ENCODE measurements at places on chromosomes 2 and 18.

GRCh38 chr2:168135121-168135520, 112.3 kb downstream of the STK39 start:
- no peak for DNase-seq

DNA sequence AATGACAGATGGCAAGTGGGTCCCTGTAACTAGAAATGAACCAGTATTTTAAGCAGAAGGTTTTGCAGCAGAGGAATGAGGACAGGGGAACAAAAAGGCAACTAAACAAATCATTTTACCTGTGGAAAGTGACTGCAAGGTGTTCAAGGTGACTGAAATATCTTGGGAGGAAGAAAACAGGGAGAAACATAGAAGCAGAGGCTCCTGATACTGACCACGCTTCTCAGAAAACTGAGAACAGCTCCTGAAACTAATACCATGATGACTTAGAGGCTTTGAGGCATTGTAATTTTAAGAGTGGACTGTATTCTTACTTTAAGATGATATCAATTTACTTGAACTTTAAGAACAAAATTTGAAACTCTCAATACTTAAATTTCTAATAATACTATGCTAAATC, at the start of gene DYTN:
TSS of gene DYTN (minus strand) at position 101 of the 400 bp plus-strand sequence. CDS start 117 bp downstream, outside the sequence.
- no peak for DNase-seq

DNA sequence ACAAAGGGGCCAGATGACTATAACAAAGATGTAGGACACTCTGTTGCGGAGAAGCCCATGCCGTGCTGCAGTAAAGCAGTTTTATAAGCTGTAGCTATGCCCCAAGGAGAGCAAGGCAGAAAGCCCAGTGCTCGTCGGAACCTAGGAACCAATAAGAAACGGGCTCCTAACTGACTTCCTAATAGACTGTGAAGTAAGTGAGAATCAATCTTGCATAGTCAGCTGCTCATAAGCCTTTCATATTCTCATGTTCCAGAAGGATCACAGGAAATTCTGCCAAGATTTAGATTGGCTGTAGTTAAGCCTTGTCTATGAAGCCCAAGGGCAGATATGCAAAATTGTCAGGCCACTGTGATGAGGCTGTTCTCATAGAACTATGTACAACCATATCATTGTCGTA, 98.4 kb downstream of the RTTN start:
- no peak for DNase-seq

GRCh38 chr2:84991404-84992160, 20.6 kb downstream of the KCMF1 start:
- DNase-seq: peak; percentile 76

DNA sequence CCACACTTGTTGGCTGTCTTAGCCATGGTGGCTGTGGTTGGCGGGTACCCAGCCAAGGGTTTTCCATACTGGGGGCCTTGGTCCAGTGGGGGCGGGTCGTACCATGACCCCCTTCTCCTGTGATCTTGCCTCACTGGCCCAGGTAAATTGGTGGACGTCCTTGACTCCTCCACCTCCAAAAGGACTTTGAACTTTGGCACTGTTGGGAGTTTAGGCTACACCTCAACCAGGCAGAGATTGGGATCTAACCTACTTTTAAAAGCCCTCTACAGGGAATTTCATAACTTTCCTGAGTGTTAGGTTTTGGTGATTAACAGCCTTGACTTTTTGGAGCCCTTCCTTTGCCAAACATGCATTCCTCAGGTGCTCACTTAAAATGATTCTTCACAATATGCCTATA, 106.7 kb downstream of the NEDD4L start:
- DNase-seq: no peak

DNA sequence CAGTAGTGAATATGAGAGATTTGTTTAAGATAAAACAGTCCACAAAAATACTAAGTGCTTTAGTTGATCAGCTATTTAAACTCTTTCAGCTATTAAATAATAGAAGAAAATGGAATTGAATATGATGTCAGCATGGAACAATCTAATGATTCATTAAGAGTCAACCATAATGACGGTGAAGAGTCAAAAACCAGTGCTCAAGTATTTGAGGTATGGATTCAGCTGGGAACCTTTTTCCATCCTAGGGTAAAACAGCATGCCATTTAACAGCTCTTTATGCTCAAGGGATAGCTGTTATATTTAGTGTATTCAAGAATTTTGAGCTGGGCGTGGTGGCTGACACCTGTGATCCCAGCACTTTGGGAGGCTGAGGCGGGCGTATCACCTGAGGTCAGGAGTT, 29.7 kb downstream of the CARF start:
- no peak for DNase-seq

GRCh38 chr2:215358312-215358845, 46.5 kb downstream of the ATIC start:
- DNase-seq: no peak

- DNase-seq: no peak
Measured at GRCh38 chr18:9534844-9535243, 59.5 kb downstream of the RALBP1 start.

GRCh38 chr18:69455125-69455524, 54.4 kb downstream of the DOK6 start:
- no peak for DNase-seq

DNA sequence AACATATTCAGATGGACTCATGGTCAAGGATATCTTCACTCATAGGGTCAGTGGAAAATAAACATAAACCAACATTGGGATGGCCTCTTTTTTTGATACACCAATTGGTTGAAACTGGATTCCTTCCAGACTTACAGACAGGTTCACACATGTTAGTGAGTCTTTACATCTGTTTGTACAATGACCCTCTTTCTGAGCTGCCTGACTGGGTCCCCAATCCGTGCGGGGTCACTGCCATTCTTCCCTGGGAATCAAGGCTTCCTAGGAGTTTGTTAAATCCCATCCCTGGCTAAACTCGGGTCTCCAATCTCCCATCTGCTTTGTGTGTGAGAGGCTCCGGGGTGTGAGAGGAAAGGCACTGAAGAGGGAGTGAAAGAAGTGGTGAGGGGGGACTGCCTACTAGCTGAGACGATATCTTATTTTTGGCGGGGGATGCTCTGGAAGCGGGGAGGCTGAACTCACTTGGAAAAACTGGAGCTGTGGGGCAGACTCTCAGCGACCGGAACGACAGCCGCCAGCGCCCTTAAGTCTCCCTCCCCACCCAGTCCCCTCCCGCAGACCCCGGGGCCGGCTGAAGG, 487 bp downstream of the STARD6 start:
- no peak for DNase-seq

- no peak for DNase-seq
Measured at GRCh38 chr18:55861266-55861665, 273.3 kb upstream of the TCF4 start.

DNA sequence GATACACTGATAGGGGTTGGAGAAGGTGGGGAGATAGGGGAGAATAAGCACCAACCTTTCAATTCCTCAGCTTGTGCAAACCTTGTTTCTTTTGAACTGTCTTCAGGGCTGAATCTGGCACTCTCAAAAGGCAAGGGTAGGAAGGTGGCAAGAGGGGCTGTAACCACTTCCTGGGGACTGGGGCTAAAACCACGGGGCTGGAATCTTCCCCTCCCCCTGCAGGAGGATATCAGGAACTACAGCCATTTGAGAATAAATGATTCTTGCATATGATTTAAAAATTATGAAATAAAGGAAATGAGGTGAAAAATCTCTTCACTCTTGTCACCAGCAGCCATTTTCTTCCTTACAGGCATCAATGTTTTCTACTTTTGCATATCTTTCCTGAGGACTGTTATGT, 50.8 kb downstream of the ATOH8 start:
- no peak for DNase-seq

GRCh38 chr2:129262934-129263333, 716.5 kb upstream of the RAB6C start:
- DNase-seq: no peak

GRCh38 chr2:55986001-55986400, 62.4 kb upstream of the EFEMP1 start:
- DNase-seq: no peak

DNA sequence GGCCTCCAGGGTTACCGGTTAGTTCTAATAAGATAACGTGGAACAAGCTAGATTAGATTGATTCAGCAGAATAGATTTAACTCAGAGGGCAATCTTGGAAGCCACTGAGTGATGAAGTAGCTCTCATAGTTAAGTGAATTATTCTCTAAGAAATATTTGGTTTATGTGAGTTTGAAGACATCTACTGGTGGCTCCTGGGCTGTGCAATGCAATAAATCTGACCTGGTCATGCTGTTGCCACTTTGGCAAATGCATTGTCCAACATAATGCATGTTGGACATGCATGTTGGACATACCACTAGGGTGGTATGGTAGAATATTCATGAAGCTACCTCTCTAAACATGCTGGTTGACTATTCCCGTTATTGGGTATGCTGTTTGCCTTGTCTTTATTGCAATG, 493.7 kb upstream of the VRK2 start:
- DNase-seq: no peak

GRCh38 chr2:194700726-194701125, 956.3 kb upstream of the SLC39A10 start:
- DNase-seq: no peak

DNA sequence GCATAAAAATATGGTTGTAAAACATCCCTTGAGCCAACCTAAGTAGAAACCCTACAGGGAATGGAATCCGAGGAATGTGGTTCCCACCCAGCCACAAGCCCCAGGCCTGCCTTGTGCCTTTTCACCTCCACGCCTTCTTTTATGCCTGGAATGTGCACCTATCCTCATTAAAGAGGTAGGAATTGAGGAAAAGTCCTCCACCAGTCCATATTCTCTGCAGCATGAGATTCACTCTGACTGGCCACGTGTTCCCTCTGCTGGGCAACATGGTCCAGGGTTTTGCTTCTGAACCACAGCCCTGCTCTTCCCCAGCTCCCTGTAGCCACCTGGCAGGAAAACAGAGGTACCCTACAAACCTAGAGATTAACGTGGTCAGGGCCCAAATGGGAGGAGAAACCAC, 787.9 kb upstream of the RAB6C start:
- DNase-seq: no peak

GRCh38 chr2:10554961-10555809, 107.1 kb upstream of the ODC1 start:
- no peak for DNase-seq

- no peak for DNase-seq
Measured at GRCh38 chr2:101717071-101717845, 19.8 kb downstream of the MAP4K4 start.

DNA sequence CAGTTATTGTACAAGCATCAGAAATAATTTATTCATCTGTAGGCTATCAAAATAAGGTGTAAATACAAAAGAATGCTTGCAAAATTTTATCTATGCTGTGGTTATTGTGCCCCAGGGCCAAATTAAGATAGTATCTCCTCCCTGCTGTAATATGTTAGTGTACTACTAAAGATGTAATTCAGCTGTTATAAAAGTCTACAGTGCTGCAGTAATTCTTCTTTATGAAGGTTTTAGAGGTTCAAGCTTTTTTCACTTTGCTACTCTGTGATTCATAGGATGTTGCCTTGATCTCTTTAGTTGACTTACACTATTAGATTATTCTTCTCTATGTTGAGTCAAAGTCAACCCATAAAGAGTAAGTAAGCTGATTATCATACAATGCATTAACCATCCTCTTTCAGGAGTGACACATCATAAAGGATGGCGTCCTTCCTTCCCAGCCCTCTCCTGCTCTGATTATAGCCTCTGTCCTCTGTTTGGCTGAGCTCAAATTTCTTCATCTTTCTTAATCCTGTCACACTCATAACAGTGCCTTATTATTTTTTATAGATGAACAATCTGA, 29.3 kb upstream of the DYNAP start:
- no peak for DNase-seq

DNA sequence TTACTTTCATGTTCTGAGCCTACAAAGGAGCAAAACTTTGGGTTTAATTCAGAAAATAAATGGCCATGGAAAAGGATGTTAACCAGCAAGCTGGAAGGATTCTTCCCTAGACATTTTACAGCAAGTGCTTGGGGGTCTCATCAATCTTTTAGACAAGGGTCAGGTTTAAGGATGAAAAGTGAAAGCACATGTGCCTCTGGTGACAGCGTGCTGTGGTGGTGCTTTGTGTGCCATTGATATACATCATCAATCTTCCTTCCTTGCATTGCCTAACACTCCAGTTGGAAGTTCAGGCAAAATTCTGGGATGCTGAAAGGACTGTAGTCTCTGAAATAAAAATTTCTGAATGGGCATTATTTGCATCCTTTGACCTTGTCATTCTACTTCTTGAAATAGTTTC, 171.2 kb downstream of the KCNE4 start:
- no peak for DNase-seq

GRCh38 chr2:83368916-83369315, 1090.2 kb downstream of the SUCLG1 start:
- DNase-seq: no peak

- peak; percentile 83 for DNase-seq
Measured at GRCh38 chr18:57813245-57813644, 10.1 kb upstream of the ATP8B1 start.

GRCh38 chr2:173401716-173402326, 47.1 kb downstream of the CDCA7 start:
- no peak for DNase-seq

GRCh38 chr18:68150961-68151360, 563.9 kb downstream of the TMX3 start:
- DNase-seq: no peak

DNA sequence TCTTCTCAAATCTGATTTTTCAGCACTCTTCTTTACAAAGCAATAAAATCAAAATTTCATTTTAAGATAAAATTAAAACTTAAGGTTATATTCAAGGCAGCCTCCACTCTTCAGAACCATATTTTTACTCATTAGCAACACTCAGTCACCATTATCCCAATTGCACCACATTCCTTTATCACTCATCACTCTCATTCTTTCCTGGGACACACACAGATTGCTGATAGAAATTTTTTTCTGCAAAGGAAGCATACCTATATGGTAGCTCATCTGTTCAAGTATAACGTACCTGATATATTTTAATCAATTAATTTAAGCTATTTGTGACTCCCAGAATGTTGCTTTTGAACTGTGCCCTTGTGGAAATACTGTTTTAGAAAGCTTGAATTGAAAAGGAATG, 1559.3 kb upstream of the ZEB2 start:
- no peak for DNase-seq

DNA sequence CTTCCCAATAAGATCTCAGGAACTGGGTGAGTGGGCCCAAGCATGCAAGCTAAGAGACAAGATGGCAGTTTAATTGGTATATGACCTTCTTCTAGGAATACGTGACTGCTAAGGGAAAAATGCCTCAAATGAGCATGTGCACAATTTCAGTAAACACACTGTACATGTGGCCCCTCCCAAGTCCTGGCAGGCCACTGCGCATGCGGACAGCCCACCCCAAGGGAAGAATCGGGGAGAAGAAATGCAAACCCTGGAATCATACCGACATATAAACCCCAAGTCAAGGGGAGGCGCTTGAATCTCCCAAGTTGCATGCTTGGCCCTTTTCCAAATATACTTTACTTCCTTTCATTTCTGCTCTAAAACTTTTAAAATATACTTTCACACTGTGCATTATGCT, 15.2 kb upstream of the CCDC93 start:
- no peak for DNase-seq

- DNase-seq: peak; percentile 32
Measured at GRCh38 chr2:202375033-202375608, 1.0 kb upstream of the BMPR2 start.

DNA sequence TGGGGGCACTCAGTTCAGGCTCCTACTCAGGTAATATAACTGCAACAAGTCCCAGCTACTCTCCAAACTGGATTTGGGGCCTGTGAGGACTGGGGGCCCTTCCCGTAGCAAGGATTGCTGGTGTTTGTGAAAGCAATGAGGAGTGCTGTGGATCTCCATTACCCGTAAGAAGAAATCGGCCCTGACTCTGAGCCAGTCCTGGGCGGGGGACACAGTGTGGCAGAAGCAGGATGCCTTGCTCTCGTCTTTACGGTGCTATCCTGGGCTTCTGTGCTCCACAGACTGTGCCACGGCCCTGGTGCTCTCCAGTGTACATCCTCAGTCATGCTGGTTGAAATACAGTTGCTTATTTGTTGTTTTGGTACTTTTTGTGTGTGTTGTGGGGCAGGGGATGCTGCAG, 172.9 kb downstream of the NDUFA10 start:
- no peak for DNase-seq

All from amniotic stem cell (primary cell).